ENCODE measurements at places on chromosomes 4 and X.
A peak's percentile ranks its signal among the peaks of the same experiment; 100 is the strongest.

- DNase-seq = no peak
These were observed 37.4 kb downstream of the SCD5 start for GRCh38 chr4:82761229-82761628.

GRCh38 chr4:153634738-153635353 is 49.2 kb upstream of the TLR2 start:
- peak; percentile 39 for DNase-seq

DNA sequence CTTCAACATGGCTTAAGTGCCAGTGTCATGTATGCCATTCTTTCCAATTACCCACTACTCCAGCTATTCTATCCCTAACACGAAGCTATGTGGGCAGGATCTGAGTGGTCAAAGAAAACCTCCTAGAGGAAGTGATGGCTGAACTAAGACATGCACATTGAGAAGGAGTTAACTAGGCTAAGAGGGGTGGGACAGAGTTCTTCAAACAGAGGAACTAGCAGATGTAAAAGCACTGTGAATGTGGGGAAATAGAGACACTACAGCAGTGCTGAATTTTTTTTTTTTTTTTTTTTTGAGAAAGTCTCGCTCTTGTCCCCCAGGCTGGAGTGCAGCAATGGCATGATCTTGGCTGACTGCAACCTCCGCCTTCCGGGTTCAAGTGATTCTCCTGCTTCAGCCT is 6.2 kb downstream of the JCHAIN start:
- DNase-seq = no peak

DNA sequence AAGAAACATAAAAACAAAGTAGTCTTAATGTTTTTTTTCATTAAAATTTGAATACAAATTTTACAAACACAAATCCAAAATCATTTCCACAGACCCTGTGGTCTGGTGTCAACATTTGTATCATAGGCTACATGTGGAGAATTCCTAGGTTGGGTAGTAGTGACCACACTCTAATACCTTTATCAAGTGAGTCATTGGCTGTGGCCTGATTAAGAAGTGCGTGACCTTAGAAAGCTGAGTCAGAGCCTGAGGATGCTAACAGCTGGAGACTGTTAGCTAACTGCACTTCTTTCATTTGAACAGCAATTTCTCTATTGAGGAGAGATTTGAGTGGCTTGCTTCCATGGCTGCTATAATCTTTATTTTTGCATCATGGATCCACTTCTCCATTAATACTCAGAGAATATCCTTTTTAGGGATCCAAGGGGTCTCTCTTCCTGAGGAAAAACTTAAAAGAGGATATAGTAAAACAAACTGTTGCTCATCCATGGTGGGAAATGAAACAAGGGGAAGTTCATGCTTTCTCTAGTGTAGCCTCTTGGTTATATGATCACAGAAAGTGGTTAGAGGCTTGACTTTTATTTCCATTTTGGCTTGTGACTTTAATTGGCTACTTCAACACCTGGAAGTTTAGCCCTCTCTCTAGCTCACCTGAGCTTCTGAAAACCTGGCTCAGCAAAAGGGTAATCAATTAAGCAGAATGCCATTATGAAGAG is 335.8 kb downstream of the PABPC4L start:
- DNase-seq = peak; percentile 97

- no peak for DNase-seq
These were observed 29.9 kb upstream of the ADRA2C start for GRCh38 chr4:3736290-3736689.

GRCh38 chrX:13491061-13491460 is 78.3 kb upstream of the EGFL6 start:
- DNase-seq = no peak

DNA sequence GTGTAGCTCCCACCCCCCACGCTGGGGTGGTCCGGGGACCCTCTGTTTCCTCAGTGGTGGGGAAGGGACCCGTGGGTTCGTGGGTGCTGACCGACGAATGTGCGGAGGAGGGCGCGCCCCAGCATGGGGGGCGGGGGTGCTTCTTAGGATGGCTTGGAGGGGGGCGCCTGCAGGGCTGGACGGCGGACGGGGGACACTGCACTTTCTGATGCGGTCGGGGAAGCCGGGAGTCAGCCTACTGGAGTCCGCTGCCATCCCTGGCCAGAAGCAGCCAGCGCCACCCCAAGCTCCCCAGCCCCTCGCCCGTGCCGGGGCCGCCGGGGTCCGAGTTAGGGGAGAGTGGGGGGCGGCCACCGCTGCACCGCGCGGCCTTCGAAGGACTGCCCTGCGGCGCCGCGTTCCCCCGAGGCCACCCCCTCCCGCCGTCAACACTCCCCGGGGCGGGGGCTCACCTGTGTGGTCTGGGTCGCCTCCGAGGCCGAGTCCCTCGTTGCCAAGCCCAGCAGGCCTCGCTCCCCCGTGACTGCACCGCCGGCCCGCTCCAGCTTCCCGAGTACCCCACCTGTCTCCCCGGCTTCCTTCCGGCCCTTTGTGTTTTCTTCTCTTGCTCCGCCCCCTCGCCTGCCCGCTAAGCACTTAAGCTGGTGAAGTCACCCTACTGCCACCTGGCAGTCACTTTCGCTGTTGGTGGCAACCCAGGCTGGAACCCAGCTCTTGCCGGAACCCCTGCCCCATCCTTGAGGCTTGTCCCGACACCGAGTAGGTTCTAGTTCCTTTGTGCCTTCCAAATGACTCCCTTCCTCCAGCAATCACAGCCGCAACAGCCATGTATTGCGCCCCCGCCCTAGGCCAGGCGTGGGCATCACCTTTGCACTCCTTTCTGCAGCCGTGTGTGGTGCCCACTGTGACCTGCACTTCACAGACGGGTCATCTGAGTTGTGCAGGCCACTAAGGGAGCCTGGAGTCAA is at the start of gene OCIAD2:
OCIAD2 (minus strand) TSS at position 569 of the 968 bp plus-strand sequence. CDS start 2,225 bp downstream, outside the sequence.
- peak; percentile 42 for DNase-seq

GRCh38 chr4:8405516-8405875 is 35.0 kb downstream of the ACOX3 start:
- no peak for DNase-seq

DNA sequence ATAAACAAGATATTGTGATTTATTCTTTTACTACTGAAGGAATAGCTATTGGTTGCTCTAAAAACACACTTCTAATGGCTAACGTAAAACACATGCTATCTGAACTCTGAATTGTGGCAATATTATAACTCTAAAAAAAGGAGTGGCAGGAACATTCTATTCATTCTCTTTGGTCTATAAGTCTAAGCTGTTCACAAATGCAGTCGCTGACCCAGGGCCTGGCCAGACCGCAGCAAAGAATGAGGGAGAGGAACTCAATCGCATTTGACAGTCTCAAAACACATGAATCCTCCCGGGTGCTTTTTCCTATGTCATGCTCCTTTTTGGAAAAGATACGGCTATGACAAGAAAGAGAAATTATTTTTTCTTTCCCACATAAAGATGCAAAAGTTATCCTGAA is 651.6 kb upstream of the PITX2 start:
- DNase-seq = no peak

Measured in astrocyte of the spinal cord (primary cell).